ENCODE measurements at places on chromosomes 2 and 18.

DNA sequence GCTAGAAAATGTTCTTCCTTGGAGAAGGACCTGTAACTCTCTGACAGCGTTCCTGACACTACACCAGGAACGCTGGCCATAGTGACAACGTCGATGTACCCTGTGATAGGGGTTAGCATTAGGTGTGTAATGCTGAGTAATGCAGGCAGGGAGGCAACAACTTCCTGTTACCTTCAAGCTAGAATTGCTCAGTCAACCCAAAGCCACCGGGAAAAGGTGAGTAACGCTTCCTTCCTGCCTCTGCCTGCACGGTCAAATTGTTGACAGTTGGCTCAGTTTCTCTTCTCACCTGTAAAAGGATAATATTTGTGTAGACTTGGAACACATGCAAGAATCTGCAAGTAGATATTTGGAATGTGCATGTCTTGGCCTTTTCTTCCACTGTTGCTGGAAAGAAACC lies 12.7 kb downstream of the FAM110C start:
- no peak for DNase-seq

- DNase-seq: no peak
Observed at GRCh38 chr2:120758181-120759144, 22.8 kb downstream of the GLI2 start.

- DNase-seq: no peak
Observed at GRCh38 chr18:79465392-79465991, 69.8 kb downstream of the NFATC1 start.

GRCh38 chr2:220441404-220441803 lies 814.0 kb downstream of the SLC4A3 start:
- DNase-seq: no peak

- DNase-seq: no peak
Observed at GRCh38 chr18:24016643-24017042, 2.1 kb downstream of the TTC39C start.

- no peak for DNase-seq
Observed at GRCh38 chr2:236743039-236743920, 173.7 kb downstream of the ACKR3 start.

- no peak for DNase-seq
Observed at GRCh38 chr18:25248755-25249154, 103.2 kb downstream of the ZNF521 start.

- no peak for DNase-seq
Observed at GRCh38 chr18:12374401-12374800, 2.6 kb downstream of the AFG3L2 start.

GRCh38 chr2:97983698-97984097 lies 12.1 kb downstream of the TMEM131 start:
- DNase-seq: no peak

GRCh38 chr18:3015851-3016250 lies 2.9 kb upstream of the LPIN2 start:
- no peak for DNase-seq

DNA sequence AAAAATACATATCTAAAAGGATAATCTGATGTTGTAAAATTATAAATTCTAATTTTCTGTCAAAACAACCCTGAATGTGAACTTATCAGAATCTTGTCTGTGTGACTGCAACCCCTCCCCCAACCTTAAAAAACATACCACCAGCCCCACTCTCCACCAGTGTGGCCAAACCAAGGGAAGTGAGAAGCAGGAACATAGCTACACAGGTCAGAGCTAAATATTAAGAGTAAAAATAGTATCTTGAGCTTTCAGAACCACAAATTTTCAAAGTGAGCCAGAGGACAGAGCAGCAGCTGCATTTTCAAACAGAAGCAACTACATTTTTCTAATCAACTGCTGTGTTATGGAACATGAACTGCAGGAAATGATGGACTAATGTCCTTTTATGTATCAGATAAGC lies 156.7 kb downstream of the SLC4A10 start:
- no peak for DNase-seq

GRCh38 chr2:46917628-46918027 lies 2.0 kb upstream of the MCFD2 start:
- no peak for DNase-seq

DNA sequence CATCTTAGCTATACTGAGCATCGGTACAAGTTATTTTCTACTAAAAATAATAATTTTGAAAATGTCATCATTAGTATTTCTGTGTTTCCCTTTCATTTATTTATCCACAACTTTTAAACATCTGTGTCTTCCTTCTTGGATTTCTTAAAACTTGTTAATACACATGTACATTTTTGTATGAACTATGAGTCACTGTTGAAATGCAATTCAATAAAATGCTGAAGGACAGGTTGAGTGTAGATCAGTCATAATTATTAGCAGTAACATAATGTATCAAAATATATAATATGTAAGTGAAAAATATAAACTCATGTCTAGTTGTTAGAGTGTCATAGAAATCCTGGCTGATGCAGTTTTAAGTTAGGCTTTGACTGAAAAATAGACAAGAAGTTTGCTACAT lies 115.9 kb downstream of the MEIS1 start:
- no peak for DNase-seq

Measured in inflammatory macrophage treated with lipopolysaccharide for 4 hours (primary cell).